ENCODE measurements at places on chromosomes 11 and 22.

DNA sequence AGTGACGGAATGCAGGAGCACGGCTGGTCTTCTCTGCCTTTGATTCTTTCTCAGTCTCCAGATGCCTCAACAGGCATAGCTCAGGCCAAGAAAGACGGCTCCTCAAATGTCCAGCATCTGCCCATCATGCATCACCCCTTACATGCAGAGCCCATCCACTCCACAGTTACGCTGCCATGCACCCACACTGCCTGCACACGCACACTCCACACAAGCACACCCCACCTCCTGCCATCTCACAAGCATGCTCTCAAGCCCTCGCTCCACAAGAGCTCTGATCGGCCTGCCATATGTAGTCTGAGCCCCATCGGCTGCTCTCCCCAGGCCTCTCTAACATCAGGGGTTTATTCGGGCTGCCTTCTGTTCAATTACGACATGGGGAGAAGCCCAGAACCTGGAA lies 18.8 kb downstream of the SCN4B start:
- DNase-seq: no peak

DNA sequence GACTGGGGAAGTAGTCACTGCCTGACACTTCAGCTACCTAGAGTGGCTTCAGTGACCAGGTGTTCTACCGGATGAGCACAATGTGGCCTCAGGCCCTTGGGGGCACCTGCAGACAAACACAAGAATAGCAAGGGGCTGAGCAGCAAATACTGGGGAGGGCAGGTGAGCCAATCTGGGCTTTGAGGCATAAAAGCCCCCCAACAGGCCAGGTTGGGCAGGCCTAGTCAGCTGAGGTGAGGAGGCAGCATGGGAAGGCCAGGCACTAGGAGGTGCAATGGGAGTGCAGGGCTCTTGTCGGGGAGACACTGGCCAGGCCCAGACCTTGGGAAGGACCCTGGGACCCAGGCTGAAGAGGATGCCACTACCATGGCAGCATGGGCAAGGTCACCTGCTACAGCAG lies 9.0 kb downstream of the UFD1 start:
- no peak for DNase-seq

DNA sequence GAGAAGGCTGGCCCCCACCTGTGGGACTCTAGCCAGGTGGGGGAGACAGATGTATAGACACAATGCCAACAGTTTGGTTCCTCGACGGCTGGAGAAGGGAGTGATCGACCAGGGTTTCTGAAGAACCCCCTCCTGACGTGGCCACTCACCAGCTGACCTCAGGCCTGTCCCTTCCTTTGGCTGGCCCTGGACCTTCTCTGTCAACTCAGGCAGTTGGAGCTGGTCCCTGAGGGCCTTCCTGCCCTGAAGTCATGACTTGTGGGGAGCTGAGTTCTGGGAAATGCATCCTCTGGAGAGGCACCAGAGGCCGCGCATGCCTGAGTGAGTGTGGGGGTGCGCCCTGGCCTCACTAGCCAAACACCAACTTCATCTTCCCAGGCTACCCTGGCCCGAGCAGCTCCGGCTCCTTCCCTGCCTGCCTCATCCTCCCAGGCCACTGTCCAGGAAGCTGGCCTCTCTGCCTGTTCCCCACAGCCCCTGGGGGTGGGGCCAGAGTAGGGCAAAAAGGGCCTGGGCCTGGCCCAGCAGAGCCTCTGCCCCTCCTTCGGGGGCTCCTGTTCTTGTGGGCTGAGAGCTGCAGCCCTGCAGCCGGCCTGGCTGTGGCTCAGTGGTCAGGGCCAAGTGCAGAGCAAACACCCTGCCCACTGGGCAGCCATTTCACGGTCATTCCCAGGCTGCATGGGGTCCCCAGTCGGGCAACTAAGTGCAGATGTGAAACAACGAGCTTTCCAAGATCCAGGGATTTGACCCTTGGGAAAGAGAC lies 23.6 kb downstream of the TXN2 start:
- no peak for DNase-seq

- no peak for DNase-seq
Measured at GRCh38 chr11:27204529-27204928, 158.5 kb downstream of the CCDC34 start.

DNA sequence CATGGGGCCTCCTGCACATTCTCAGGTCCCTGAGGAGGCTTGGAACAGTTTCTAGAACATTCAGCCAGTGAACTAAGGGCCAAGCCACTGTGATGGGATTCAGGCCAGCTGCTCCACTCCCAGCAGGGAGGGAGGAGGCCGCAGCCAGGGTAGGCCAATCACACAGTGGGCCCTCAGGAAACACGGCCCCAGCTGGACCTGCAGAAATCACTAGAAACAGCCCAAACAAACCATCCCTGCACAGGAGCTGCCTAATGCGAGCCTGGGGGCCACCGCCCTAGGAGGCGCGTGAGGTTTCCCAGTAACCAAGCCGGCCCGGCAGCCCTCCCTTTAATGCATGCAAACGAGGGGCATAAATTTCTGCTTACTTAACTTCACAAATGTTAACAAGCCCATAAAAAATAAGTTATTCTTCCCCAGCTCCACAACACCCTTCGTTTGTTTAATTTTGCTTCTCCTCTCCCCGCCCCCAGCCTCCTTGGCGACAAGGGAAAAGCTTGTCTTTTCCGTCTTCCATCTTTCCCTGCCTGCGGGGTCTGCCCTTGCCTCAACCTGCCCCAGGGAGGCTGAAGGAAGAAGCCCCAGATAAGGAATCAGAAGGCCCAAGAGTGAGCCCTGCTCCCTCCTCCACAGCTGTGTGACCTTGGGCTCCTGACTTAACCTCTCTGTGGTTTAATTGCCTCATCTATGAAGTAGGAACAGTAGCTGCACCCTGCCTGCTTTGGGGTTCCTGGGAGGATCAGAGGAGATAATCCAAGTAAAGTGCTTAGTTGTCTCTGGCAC lies 25.7 kb downstream of the ELFN2 start:
- no peak for DNase-seq

GRCh38 chr22:42688241-42689211 lies 32.1 kb downstream of the A4GALT start:
- peak; percentile 41 for DNase-seq

GRCh38 chr22:48842583-48842945 lies 985.1 kb downstream of the BRD1 start:
- no peak for DNase-seq

DNA sequence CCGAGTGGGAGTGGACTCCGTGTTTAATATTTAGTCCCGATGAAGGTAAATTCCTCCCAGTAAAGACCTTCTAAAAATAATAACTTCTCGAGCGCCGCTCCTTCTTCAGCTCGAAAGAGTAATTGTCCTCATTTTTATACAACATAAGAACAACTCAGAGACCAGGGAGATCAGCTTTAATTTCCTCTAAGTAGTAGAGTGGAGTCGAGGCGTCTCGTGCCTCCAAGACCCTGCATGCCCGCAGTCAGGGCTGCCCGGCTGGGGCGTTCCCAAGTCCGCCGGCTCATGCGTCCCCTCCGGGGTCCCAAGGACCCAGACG lies 7.8 kb downstream of the WT1 start:
- no peak for DNase-seq

DNA sequence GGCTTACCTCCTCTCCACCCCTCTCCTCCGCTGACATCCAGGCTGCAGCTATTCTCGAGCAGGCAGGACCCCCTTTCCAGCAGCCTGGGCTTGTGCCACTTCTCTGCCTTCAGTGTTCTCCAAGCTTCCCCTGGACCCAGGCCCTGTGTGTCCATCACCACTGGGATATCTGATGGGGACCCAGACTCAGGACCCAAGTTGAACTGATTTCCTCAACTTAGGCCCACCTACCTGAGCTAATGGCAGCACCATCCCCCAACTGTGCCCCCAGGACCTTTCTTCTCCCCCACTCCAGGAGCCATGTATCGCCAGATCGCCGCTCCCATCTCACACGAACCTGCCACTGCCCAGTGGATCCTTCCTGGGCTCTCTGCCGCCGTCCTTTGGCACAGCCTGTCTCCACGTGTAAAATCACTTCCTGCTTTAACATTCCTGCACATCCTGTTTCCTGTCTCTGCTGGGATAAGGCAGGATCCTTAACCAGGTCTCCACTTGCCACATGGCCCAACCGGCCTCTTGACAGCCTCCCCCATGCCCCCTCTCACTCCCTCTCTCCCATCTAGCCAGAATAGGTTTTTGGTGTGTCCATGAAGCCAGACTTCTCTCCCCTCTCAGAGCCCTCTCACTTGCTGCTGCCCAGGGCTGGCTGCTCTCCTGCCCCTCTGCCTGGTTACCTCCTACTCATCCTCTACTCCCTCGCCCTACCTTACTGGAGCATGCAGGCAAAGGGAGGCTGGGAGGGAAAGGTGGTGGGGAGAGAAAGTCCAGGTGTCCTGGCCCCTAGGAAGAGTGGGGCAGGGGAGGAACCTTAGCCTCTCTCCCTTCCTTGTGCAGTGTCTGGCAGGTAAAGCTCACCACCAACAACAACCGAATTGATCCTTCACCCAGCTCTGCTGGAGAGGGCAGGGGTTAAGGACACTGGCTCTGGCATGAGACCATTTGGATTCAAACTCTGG lies 9.4 kb downstream of the SPATA19 start:
- no peak for DNase-seq

- DNase-seq: no peak
Measured at GRCh38 chr11:64245797-64246620, 734 bp downstream of the PPP1R14B start.

DNA sequence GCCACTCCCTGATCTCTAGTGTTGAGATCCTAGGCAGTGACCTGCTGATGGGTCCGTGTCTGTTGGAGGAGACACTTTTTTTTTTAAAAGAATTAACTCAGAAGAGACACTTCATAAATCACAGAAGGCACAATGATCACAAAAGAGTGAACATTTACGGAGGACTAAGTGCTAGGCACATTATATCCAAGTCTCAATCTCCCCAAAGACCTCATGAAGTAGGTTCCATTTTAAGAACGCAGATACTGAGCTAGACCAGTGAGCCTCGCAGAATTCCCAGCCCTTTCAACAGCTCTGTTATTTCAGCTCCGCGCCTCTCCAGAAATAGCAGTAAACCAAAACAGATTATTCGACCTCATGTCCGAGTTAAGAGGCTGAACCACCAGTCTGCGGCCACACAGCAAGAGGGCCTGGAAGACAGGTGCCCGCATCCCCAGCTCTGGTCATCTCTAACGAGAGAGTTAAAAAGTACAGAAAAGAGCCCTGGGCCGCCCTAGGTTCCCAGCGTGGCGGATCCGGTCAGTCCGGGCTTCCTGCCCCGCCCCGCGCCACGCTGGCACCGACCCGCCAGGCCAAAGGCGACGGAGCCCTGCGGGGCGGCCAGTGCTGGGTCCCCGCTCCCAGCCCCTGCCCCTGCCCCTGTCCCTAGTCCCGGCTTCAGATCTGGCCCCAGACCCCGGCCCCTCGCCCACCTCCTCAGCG lies 612 bp downstream of the XBP1 start:
- peak; percentile 26 for DNase-seq

- no peak for DNase-seq
Measured at GRCh38 chr11:22733475-22734248, 67.3 kb downstream of the GAS2 start.

DNA sequence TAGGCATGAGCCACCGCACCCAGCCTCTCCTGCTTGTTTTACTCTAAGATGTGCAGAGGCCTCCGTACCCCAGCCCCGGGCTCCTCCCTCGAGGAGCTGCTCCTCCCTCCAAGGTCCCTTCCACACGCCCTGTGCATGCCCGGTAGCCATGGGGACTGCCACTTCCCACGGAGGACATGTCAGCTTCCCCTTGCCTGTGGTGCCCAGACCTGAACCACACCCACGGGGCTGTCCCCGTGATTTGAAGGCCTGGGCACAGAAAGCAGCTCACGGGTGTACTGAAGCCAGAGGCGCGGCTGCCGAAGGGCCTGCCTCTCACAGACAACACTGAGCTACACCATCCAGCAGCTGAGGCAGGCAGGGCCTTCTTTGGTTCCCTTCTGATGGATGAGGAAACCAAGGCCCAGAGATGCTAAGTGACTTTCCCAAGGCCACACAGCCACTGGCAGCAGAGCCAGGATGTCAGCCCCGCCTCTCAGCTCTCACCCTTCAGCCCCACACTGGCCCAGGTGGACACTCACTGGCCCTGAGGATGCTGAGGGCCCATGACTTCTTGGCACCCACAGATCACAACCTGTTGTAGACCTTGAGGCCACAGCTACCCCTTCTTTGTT lies 7.3 kb downstream of the INS start:
- no peak for DNase-seq

GRCh38 chr11:95703049-95703448 lies 86.5 kb downstream of the FAM76B start:
- no peak for DNase-seq

DNA sequence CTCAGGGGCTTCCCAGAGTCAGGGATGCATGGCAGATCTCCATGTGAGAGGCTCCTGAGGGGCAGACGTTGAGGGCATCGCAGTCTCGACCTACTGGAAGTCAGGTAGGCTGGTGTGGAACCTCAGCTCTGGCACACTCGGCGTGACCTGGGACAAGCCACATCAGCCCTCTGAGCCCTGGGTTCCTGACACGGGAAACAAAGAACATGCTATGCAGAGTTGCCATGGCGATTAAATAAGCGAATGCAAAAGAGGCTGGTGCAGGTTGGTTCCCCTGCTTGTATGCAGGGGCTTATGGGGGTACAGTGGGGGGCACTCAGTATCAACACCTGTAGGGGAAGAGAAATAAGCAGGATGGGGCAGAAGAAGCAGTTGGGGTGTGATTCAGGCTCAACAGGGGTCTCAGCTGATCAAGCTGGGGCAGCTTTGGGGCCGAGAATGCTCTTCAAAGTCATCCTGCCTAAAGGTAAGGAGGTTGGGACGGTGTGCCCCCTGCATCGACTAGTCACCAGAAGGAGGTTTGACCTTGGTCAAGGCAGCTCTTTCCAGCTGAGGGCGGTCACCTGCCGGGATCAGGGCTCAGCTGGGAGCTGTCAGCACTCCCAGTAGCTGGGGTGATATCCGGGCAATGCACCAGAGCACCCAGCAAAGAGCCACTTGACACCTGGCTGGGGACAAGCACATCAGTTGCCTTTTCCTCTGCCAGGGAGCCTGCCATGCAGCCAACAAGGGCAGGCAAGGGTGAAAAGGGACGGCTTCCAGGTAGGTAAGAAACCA lies 442.7 kb downstream of the MIAT start:
- no peak for DNase-seq

- DNase-seq: no peak
Measured at GRCh38 chr11:61281581-61282250, 13.4 kb downstream of the VWCE start.

- no peak for DNase-seq
Measured at GRCh38 chr11:1948389-1948788, 1.3 kb downstream of the MRPL23 start.

DNA sequence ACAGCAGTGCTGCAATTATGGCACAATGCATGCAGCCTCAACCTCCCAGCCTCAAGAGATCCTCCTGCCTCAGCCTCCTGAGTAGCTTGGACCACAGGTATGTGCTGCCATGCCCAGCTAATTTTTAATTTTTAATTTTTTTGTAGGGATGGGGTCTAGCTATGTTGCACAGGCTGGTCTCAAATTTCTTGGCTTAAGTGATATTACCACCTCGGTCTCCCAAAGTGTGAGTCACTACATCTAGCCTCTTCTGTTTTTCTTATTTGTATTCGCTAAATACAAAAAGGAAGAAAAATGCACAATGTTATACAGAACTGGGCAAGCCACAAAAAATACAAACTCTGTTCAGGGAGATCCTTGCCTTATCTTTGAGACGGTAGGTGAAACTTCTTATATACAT lies 62.1 kb downstream of the DDI1 start:
- no peak for DNase-seq
